NCI-H1105 (cell line): ENCODE measurements at places on chromosomes 2 and 18.

- no peak for DNase-seq
Measured at GRCh38 chr2:36477746-36478145, 120.2 kb downstream of the FEZ2 start.

GRCh38 chr2:206969192-206969591 lies 29.9 kb downstream of the CPO start:
- DNase-seq = no peak

DNA sequence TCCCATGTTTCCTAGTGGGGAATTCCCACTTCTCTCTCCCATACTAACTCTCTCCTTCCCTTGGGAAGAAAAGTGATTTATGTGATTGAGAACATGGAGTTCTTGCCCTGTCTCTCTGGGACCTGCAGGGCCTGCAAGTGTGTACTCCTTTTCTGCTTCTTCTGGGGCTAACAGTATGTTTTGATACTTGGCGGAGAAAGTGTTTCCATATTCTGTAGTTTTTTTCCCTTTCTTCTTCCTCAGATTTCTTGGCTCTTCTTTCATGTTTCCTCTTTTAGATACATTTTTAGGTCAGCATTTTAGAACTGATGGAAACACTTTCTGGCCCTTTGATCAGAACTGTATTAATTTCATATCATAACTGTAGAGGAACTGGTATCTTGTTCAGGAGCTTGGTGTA lies 352.2 kb downstream of the DLGAP1 start:
- no peak for DNase-seq

GRCh38 chr18:22167471-22168241 lies 1.7 kb upstream of the GATA6 start:
- no peak for DNase-seq

GRCh38 chr2:25996844-25997243 lies 14.5 kb upstream of the KIF3C start:
- no peak for DNase-seq

DNA sequence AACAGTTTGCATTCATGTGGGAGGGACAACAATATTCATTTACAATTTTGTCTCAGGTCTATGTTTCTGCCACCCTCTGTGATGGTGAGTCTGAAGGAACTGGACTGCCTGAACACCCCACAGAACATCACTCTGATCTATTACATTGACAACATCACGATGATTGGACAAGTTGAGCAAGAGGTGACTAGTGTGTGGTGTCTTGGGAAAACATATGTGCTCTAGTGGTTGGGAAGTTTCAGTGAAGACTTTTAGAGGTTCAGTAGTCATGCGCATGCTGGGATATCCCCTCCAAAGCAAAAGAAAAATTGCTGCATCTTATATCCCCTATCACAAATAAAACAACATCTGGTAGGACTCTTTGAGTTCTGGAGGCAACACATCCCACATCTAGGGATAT lies 18.6 kb upstream of the CTLA4 start:
- DNase-seq = no peak

DNA sequence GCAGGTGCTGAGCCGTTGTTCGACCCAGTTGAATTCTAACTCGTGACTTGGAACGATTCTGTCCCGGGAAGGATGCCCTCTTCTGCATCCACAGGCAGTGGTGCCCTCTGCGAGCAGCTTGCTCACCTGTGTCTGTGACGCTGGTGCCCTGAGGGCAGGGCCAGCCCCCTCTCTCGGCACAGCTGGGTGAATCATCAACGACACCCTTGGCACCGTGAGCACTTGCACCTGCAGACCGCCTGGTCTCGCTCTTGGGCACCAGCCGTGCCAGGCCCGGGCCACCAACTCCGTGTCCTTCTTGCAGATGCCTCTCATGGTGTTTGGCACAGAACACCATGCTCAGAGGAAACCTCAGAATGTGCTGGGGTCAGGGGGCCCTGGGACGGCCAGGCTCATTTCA lies 75.0 kb downstream of the SLC66A2 start:
- no peak for DNase-seq

DNA sequence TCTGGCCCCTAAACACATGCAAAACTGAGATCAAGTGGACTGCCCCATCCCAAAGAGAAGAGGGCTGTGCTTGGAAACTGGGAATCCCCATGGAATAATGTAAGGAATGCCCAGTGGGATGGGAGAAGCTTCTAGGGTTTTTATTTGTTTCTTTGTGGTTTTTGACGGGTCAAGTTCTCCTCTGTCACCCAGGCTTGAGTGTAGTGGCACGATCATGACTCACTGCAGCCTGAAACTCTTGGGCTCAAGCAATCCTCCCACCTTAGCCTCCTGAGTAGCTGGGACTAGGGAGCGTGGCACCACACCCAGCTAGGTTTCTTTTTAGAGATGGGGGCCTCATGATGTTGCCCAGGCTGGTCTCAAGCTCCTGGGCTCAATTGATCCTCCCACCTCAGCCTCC lies 101.7 kb upstream of the ZSWIM2 start:
- DNase-seq = no peak

DNA sequence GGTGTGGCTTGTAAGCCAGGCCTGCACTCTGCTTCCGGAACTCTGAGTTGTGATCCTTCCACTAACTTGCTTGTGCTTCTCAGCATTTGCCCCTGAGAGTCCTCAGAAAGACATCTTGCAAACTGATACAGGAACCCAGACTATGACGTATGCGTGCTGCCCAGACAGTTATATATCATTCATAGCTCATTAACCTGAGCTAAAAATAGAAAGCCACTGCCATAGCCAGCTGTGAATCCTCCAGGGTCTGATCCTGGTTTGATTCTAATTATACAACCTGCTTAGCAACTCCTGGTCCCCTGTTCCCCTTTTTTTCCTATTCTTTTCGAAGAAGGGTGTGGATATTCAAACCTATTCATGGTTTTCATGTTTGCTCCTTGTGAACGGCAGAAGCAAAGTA lies 63.7 kb downstream of the MARCHF4 start:
- DNase-seq = no peak
